ENCODE measurements at places on chromosomes 16 and 17. TPM values are rescaled to one million over a fixed set of nuclear protein-coding genes. Genes with fewer than 3 reads are reported as not detected.

DNA sequence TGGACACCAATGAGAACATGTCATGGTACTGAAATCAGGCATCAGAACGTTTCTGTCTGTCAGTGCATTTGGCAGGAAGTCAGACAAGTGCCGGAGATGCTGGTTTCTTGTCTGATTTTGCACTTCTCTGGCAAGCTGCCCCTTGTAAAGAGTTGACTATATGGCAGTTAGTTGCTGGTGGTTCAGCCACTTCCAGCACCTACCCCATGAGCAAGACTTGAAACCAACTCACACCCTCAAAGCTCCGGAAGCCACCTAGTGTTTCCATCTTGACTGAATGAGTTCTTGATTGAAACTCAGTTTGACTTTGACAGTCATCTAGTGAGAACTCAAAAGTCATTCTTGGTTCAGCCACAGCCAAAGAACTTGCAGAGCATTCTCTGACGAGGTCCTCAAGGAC, 225.1 kb downstream of the SPECC1 start:
- no peak for DNase-seq

DNA sequence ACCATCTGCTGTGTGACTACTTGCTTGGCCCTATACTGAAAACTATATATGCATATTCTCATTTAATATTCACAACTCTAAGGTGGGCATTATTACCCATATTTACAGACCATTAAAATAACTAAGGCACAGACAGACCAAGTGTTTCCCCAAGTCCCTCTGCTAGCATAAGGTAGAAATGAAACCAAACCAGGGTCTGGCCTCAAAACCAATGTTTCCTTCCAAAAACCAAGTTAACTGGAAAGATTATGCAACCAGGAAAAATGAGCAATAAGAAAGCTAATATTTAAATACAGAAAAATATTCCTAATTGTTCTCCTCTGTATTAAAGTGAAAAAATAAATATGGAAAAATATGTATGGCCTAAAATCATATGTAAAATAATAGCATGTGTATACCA, 50.1 kb downstream of the XPO6 start:
- no peak for DNase-seq

- no peak for DNase-seq
These were observed 268.0 kb upstream of the N4BP1 start for GRCh38 chr16:48877946-48878345.

DNA sequence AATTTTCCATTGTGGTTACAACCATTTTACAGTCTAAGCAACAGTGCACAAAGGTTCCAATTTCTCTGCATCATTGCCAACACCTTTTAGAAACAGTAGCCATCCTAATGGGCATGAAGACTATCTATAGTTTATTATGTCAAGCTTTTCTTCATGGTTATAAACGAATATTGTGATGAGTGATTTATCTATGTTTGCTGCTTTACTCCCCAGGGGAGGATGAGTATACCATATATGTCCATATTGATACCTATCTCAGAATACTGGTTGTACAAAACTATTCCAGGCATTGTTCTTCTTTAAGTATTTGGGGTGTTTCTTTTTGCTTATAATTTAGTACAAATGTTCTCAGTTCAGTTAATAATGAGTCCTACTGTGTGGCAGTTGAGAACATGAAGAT, 98.3 kb downstream of the PRKCA start:
- no peak for DNase-seq

MYO15A gene
- total RNA-seq: 0.24 TPM

GRCh38 chr16:25093208-25094061, 18.1 kb upstream of the LCMT1 start:
- DNase-seq: no peak

GRCh38 chr17:56292010-56292409, 138.7 kb downstream of the ANKFN1 start:
- no peak for DNase-seq

DNA sequence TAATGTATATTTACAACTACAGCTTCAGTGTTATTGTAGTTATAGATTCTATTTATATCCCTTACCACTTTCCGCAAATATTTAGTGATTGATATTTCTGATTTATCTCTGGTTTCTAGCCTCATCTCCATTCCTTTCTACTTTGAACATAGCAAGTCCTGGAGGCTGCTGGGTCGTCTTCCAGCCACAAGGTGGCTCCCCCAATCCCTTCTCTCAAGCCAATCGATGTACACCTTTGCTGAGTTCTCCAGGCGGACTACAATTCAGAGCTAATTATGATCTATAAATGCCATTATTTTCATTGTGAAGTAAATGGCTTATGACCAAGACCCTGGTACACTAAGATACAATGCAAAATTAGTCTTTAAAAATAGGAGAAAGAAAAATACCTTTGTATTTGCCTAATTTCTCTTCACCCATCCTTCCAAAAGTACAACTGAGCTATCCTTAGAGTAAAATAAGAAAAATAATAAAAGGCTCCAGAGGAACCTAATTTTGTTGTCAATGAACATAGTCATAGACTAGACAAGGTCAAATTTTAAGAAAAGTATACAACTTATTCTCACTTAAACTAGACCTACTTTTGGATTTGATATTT, 122.1 kb downstream of the SKAP1 start:
- DNase-seq: peak; percentile 51

GRCh38 chr16:87027056-87027616, 290.1 kb downstream of the C16orf95 start:
- DNase-seq: no peak

GAS7 gene
- total RNA-seq: 9.7 TPM

- peak; percentile 7 for DNase-seq
These were observed 231.1 kb upstream of the CDH5 start for GRCh38 chr16:66135421-66135831.

DNA sequence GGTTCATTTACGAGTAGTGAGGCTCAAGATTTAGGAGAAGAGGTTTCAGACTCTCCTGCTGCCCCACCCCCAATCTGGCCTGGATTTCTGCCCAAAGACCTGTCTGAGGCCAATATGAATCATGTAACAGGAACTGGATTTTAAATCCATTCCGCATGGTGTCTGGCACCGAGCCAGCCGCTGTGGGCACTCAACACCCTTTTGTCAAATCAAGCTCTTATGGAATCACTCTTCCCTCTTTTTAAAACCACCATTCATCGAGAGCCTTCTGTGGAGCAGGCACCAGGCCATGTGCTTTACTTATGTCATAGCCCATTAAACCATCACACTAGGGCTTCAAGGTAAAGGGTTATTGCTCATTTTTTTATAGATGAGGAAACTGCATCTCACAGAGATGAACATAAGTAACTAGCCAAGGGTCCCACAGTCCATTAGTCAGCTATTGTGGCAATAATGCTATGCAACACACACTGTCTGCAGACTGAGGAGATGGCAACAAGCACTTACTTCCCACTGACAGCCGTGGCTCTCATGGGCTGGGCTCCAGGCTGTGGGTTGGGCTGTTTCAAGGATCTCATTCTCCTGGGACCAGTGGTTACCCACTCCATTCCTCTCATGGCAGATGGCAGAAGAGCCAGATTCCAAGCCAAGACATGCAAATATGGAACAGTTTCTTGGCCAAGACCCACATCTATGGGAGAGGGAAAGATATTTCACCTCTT, 93.6 kb downstream of the WSCD1 start:
- no peak for DNase-seq

DNA sequence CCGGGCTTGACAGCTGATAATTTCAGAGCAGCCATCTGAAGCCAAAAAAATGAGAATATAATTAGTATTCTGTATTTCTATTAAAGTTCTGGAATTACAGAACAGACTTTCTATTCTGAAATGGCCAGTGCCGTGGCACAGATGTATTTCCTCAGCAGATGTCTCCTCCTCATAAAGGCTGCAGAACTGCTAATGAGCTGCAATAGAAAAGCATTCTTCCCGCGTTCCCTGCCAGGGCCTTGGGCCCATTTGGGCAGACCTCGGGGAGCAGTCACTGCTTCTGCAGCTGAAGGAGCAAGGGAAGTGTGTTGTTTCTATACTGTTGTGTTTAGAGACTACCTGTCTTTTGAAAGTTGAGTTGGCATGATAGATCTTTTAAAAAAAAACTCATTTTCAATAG, 152.6 kb upstream of the CACNG5 start:
- DNase-seq: no peak
